ENCODE measurements at places on chromosomes 11 and 22.

DNA sequence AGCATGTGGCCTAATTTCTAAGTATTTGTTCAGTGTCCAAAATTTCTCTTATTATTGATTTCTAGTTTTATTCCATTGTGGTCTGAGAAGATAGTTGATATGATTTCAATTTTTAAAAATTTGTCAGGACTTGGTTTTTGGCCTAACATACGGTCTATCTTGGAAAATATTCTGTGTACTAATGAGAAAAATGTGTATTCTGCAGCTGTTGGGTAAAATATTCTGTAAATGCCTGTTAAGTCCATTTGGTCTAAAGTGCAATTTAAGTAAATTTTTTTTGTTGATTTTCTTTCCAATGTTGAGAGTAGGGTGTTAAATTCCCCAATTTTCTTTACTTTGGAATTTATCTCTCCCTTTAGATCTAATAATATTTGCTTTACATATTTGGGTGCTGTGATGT lies 78.3 kb downstream of the TECTA start:
- DNase-seq: no peak

GRCh38 chr11:45568049-45568448 lies 97.4 kb downstream of the CHST1 start:
- no peak for DNase-seq

- DNase-seq: no peak
Measured at GRCh38 chr22:30564761-30565119, 9.7 kb downstream of the GAL3ST1 start.

DNA sequence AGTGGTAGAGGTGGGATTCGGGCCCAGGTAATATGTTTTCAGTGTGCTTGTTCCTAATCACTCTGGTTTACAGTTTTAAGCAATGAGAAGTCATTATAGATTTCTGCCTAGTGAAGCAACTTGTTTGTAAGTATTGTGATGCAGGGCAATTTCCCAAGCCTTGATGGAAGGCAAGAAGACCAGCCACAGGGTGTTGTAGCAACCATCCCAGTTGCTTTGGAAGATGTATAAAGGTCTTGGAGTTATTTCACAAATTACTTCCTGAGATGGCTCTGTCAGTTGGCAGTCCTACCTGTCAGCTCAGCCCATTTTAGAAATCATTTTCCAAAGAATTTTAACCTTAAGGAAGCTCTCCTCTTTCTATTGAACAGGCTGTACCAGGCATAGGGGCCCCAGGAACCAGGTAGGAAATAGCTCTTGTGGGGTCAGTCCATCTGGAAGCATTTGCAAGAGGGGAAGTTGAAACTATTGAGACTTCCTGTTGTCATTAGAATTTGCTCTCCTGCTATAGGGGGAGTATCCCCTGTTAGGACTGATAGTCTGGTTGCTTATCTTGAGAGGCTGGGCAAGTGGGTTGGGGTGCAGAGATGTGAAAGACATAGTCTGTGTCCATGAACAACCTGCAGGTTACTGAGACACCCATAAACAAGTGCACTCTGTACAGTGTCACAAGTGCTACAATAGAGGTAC lies 47.9 kb downstream of the STIM1 start:
- no peak for DNase-seq

DNA sequence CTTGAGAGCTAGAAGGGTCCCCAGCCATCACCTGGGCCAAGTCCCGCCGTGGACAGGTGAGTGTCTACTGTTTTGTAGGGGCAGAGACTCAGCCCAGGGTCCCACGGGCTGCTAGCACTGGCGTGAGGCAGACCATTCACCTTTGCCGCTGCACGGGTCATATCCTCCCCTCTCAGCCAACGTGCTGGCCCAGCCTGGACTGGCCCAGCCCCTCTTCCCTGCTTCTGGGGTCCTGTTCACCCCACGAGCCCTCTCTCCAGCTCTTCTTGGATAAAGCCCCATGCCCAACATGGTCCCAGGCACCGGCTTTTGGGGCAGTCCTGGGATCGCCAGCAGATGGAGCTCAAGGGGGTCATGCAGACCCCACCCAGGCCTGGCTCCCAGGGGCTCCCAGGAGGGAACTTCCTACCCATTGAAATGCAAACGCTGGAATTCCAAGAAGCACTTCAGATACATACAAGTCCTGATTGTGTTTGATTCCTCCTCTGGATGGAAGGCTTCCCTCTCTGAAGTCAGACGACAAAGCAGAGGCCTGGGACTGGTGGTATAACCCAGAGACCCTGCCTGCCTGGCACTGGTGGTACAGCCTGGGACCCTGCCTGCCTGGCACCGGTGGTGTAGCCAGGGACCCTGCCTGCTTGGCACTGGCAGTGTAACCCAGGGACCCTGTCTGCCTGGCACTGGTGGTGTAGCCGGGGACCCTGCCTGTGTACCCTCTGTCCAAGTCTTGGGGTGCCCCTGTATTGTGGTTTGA lies 8.9 kb upstream of the SEPTIN5 start:
- DNase-seq: no peak

All from NCI-H748 treated with DMSO at 0.1 percent for 48 hours (cell line).